T-cell (primary cell): ENCODE measurements at places on chromosomes 11 and 22. TPM values are rescaled to one million over a fixed set of nuclear protein-coding genes. Genes with fewer than 3 reads are reported as not detected.

- DNase-seq = peak; percentile 46
- no peaks in the 10 kb centered on the region for H3K27me3 ChIP-seq
- peak overlapping the region; percentile 40 for H3K4me3 ChIP-seq
- H3K27ac ChIP-seq = peak overlapping the region; percentile 87
Observed at GRCh38 chr22:24153353-24153752, 27.9 kb upstream of the SUSD2 start.

GRCh38 chr11:6012035-6012668, 5.4 kb upstream of the OR56A4 start:
- no peak for DNase-seq
- H3K4me3 ChIP-seq = no peak overlapping the region
- H3K4me1 ChIP-seq = no peaks in the 10 kb centered on the region

- peaks cover 12% of the 10 kb centered on the region for H3K27me3 ChIP-seq
- H3K27ac ChIP-seq = no peak overlapping the region
- DNase-seq = no peak
- H3K4me3 ChIP-seq = no peak overlapping the region
- no peaks in the 10 kb centered on the region for H3K36me3 ChIP-seq
- H3K4me1 ChIP-seq = no peaks in the 10 kb centered on the region
Observed at GRCh38 chr11:113549611-113550578, 74.7 kb upstream of the DRD2 start.

GRCh38 chr11:74139151-74139918, 31.5 kb downstream of the C2CD3 start:
- no peaks in the 10 kb centered on the region for H3K4me1 ChIP-seq
- H3K4me3 ChIP-seq = no peak overlapping the region
- DNase-seq = no peak
- no peak overlapping the region for H3K27ac ChIP-seq
- H3K36me3 ChIP-seq = no peaks in the 10 kb centered on the region

The CHADL gene
- total RNA-seq = 1.3 TPM

The INCENP gene
- total RNA-seq = 20.7 TPM

The MMP12 gene
- total RNA-seq = not detected
